ENCODE measurements at places on chromosomes 16 and 17. TPM values are rescaled to one million over a fixed set of nuclear protein-coding genes. Genes with fewer than 3 reads are reported as not detected.

The SLC16A6 gene
- total RNA-seq: 0.73 TPM

The MSLN gene
- not detected for total RNA-seq

The CDH11 gene
- total RNA-seq: 6.5 TPM

The LITAFD gene
- total RNA-seq: not detected

The SEPTIN1 gene
- total RNA-seq: 0.20 TPM

The SERPINF2 gene
- not detected for total RNA-seq

The CHST6 gene
- total RNA-seq: 0.37 TPM

The DNASE1L2 gene
- 1.2 TPM for total RNA-seq

The CHST4 gene
- total RNA-seq: under 0.01 TPM

The SRL gene
- total RNA-seq: not detected

The ATMIN gene
- total RNA-seq: 29.4 TPM

The MYO15A gene
- 0.20 TPM for total RNA-seq

The HSF5 gene
- total RNA-seq: under 0.01 TPM

The GALR2 gene
- total RNA-seq: 0.37 TPM

The SEPTIN12 gene
- total RNA-seq: not detected

The AIPL1 gene
- total RNA-seq: not detected

The HS3ST3B1 gene
- total RNA-seq: 28.3 TPM

The KCNG4 gene
- total RNA-seq: not detected

The AANAT gene
- total RNA-seq: not detected

The LLGL1 gene
- 43.4 TPM for total RNA-seq

The SDK2 gene
- total RNA-seq: 0.37 TPM

The ADORA2B gene
- 27.2 TPM for total RNA-seq

The PRSS53 gene
- total RNA-seq: 3.3 TPM

The EFTUD2 gene
- 115 TPM for total RNA-seq

The AHSP gene
- total RNA-seq: not detected

The LPO gene
- total RNA-seq: not detected

The CD300LF gene
- total RNA-seq: not detected

The CD68 gene
- 53.0 TPM for total RNA-seq

The OTOP3 gene
- total RNA-seq: not detected

The PRRT2 gene
- 0.73 TPM for total RNA-seq

The KRTAP17-1 gene
- total RNA-seq: not detected

The MPO gene
- total RNA-seq: not detected

The ADAD2 gene
- not detected for total RNA-seq

The CIBAR2 gene
- total RNA-seq: not detected

The CA5A gene
- not detected for total RNA-seq

The STAC2 gene
- under 0.01 TPM for total RNA-seq

The CISD3 gene
- total RNA-seq: 4.4 TPM

The PMFBP1 gene
- 0.78 TPM for total RNA-seq

Measured in subcutaneous preadipocyte (primary cell).